ENCODE measurements at places on chromosomes 5 and 9.

GRCh38 chr5:174414315-174414710 lies 310.1 kb upstream of the MSX2 start:
- DNase-seq, result no peak

GRCh38 chr5:174532455-174533453 lies 191.6 kb upstream of the MSX2 start:
- peak; percentile 98 for DNase-seq

DNA sequence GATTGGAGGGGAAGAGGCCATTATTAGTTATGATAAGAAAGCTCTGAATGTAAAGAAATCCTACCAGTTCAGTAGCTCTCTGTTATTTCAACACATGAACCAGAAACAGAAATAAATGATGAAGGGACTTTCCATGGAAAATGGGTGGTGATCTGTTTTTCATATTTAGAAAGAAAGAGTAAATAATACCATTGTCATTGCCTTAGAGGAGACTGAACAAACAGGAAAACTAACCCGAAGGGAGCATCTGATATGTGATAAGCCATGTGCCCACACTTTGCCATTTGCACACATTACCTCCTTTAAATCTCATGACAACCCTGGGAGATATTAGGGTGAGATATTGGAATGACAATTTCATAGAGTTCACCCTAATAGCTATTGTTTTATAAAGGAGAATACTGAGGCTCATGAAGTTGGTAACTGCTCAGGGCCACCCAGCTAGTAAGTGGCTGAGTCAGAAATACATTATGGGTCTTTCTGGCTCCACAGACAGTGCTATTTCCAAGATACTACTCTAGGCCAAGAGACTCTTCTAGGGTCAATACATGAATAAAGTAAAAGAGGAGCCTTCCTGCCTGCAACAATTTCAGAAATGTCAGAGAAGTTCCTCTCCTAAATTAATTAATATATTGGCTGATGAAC lies 111.0 kb upstream of the SLIT3 start:
- DNase-seq, result no peak

DNA sequence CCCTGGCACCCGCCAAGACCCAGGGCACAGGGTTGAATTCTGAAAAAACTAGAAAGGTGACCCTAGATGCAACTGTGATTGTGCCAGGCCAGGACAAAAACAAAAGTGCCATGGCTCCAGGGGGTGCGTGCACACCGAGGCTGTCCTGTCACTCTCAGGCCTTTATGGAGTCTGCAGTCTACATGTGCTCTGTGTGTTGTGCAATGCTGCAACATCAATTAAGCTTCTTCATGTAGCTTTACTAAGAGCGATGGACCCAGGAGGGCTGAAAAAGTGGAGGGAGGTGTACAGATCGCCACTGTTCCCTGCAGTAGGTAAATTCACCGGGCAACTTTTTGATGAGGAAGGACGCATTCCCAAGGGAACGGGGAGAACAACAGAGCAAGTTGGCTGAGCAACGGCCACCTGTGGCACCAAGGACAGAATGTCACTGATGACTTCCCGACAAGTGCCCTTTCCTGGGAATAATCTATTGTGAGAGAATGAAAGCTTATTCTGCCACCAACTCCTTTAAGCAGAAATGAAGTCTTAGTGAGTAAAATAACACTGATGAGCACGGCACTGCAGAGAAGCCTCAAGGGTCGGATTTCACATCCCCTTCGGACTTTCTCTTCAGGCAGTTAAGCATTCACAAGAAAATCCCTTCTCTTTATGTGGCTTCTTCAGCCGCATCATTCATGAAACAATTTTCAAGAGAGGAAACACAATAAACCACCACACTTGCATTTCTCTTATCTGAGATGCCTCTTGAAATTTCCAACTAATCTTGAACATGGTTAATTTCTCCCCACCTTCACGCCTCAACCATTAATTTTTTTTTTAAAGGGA lies 149.6 kb downstream of the DROSHA start:
- DNase-seq, result no peak

- DNase-seq, result no peak
Measured at GRCh38 chr5:11715461-11716196, 188.6 kb downstream of the CTNND2 start.

DNA sequence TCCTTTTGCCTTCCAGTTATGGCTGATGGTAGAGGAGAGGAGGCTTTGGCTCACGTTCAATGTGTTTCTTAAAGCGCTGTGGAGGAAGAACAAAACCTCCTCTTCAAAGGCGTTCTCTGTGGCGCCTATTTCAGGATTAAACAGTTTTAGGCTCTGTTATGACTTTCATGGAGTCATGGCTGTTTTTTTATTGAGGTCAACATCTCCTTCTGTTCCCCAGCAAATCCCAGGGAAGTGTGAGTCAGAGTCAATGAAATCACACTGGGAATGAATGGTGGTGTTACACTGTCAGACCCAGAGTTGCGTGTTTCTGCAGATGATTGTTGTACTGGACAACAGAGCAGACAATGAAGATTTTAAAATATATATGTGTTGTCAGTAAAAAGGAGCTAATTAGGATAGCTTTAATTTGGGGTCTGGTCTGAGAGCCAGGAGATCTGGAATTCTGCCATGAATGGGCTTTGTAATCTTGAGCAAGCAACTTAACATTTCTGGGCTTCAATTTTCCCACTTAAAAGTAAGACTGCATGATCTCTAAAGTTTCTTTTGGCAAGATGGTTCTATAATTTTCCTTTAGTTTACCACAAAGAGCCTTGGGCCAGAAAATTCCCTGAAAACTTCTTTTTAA lies 240.7 kb downstream of the CSNK1G3 start:
- no peak for DNase-seq

GRCh38 chr9:132461281-132461896 lies 51.4 kb downstream of the CFAP77 start:
- no peak for DNase-seq

GRCh38 chr5:168696611-168697010 lies 117.4 kb upstream of the PANK3 start:
- no peak for DNase-seq

DNA sequence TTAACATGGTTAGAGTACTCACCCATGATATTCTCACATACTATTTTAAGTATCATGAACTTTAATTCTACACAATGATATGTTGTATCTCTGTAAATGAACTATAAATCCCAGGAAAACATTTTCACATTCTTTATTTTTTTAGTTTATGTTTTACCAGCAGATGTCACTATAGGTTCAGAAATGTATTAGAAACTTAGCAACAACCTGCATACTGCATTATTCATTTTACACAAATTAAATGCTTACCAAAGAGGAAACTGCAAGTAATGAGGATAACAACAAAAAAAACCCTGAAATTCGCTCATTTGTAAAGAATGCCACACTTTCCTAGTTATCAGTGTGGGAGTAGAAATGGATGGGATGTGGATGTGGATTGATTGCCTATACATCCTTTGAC lies 217.5 kb upstream of the OTULINL start:
- no peak for DNase-seq

DNA sequence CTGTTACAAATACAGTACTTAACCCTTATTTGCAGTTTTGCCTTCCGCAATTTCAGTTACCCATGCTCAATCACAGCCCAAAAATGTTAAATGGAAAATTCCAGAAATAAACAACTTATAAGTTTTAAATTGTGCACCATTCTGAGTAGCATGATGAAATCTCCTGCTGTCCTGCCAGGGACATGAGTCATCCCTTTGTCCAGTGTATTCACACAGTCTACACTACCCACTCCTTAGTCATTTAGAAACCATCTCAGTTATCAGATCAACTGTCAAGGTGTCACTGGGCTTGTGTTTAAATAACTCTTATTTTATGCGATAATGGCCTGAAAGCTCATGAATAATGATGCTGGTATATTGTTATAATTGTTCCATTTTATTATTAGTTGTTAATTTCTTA lies 95.8 kb downstream of the PLCXD3 start:
- DNase-seq, result no peak

Measured in inflammatory macrophage (primary cell).